ENCODE measurements at places on chromosomes 12 and 14.

- no peak for DNase-seq
Measured at GRCh38 chr14:99707921-99708320, 23.8 kb downstream of the CYP46A1 start.

DNA sequence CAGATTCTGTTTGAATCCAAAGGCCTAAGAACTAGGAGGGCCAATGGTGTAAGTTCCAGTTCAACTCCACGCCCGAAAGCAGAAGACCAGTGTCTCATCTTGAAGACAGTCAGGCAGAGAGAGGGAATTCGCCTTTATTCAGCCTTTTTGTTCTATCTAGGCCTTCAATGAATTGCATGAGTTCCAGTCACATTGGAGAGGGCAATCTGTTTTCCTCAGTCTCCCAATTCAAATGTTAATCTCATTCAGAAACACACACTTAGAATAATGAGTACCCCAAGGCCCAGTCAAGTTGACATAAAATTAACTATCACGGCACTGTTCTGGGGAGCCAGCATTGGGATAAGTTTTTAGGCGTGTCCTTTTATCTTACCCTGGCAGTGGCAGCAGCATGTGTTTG is 65.8 kb downstream of the C14orf39 start:
- no peak for DNase-seq

- no peak for DNase-seq
Measured at GRCh38 chr12:47818467-47819137, 1.1 kb downstream of the HDAC7 start.

DNA sequence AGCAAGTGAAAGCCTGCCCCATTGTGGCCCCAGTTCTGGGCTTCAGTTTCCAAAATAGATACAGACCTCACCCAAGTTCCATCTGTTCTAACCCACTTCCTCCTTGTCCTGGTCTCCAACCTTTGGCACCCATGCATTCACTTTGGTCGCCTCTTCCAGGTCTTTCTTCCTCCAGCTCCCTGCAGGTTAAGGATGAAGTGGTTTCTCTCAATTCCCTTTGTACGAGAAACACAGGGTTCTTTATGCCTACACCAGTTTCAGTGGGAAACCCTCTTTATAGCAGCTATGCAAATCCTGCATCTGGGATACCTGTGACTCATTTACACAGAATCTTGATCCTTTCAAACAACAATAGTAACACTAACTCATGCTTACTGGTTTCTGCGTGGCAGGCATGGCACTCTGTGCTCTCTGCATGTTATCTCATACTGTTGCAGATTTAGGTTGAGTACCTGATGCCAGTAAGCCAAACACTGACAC is 110.6 kb upstream of the AMIGO2 start:
- DNase-seq = no peak

DNA sequence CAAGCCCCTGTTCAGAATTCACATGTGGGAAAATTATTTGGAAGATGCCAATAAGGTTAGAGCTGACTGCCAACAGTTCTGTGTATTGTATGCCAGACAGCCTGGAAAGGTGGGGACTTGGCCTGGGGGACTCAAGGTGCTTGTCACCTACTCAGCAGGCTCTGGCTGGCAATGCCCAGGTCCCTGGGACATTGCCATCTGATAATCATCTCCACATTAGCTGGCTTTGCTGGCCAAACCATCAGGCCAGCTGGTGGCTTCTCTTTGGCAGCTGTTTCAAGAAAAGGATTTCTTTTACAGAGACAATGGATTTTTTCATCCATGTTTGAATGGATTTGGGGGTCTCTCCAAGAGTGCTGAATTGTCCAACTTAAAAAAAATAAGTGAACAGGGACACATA is 165.2 kb downstream of the BRMS1L start:
- DNase-seq = no peak

DNA sequence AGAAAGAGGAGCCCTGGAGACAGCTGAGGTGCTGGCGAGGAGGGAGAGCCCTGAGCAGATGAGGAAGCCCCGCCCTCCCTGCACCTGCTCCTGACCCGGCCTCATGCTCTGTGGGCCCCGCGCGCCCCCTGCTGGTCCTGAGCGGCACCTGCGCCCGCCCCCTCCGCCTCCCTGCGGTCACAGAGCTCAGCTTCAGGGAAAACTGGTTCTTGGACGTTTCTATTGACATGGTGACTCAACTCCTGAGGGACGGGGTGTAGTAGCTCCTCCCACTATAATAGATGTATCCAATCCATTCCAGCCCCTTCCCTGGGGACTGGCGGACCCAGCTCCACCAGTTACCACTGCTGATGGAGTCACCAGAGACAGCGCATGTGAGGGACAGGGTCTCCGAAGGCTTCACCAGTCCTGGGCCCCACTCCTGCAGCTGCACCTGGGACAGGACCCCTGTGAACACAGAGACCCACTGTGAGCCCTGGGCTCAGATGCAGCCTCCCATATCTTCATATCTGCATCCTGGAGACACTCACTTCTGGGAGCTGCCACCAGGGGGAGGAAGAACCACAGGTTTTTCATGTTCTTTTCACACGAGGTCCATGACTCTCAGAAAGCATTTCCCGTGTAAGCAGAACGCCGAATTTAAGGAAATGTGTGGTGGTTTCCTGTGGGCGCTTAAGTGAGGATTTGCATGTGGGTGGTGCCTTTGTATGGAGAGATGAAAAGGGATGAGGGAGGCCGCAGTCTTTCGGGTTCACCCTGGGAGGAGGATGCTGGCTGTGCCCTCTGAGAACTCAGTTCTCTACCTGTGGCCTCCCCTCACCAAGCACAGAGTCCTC is 1346.4 kb downstream of the TMEM121 start:
- peak; percentile 87 for DNase-seq

Measured in stimulated activated CD8-positive, alpha-beta memory T cell treated with anti-CD3 and anti-CD28 coated beads, Interleukin-15, amount 100 ng/mL, for 48 hours (primary cell).